ENCODE measurements at places on chromosomes 2 and 18.

DNA sequence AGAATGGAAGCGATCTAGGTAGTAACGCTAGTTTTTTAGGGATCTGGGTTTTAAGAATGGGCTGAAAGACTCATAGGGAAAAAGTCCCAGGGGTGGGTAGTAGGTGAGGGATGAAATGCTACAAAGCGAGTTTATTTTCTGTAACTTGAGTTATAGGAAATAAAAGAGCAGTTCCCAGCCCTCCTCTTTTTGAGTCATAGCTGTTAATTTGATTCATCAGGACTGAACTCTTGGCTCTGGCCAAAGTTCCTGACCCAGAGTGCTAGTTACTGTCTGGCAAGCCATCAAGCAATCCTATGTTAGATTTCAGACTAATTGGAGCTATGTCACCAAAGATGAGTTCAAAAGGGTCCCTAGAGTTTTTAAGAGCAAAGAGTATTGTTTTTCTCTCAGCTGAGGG lies 17.4 kb upstream of the NOSTRIN start:
- DNase-seq = no peak

- DNase-seq = no peak
These were observed 393.5 kb downstream of the RAD51AP2 start for GRCh38 chr2:17124575-17125318.

GRCh38 chr2:168841445-168841844 lies 39.0 kb downstream of the NOSTRIN start:
- DNase-seq = no peak

DNA sequence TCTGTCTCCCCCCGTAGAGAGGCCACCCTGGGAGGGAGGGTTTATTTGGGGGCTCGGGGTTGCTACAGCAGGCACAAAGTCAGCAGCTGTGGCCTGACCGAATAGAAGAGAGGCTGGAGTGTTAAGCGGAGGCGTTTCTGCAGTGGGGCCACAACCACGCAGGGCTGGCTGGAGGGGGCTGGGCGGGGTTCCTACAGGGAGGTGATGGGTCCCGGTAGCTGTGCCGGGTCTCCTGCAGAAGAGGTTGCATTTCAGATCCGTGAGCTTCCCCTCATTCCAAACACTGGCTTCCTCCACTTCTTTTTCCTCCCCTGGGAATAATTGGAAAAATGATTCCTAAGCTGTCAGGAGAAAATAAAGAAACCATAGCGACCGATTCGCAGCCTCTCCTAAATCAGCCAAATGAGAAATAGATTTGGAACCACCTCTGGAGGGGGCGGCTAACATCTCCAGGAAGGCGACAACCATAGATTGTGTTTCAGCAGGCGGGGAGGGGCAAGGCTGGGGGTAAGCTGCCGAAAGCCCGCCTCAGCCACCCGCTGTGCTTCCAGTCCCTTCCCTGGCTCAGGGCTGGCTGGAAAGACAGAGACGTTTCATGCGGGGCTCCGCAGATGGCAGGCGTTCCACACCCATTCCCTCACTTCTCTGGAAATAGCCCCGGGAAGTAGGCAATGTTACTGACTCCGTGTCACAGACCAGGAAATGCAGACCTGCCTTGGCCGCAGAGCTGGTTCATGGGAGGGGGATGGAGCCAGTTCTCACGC lies 85.6 kb upstream of the TAF1B start:
- DNase-seq = peak; percentile 71

DNA sequence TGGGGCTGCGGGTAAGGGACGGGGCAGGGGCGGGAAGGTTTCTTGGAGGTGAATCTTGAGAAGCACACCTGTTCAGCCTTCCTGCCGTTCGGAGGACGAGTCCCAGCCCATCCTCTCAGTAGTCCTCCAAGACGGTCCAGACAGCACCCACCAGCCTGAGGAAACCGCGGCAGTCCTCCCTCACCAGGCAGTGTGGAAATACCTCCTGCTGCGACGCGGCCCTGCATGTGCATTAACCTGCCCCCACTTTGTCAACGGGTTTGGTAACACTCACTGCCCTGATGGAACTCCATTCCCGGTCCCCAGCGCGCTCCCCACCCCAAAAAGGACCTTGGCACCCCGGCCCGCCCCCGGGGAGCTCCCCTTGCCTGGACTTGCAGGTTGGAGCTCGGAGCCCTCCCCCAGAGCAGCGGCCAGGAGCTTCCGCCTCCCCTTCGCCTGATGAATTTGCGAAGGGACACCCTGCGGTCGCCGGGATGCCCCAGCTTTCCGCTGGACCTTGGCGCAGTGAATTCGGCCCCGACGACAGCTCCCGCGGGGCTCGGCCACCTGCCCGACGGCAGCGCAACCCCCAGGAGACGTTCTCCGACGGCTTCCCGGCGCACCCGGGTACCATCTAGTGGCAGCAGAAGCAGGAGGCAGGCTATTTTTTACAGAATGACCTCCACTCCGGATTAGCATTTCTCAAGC lies 31.5 kb downstream of the ACVR1C start:
- DNase-seq = peak; percentile 30

- no peak for DNase-seq
These were observed 93.3 kb downstream of the COL5A2 start for GRCh38 chr2:189086250-189086649.

- DNase-seq = no peak
These were observed 138.9 kb upstream of the DCC start for GRCh38 chr18:52200921-52201663.

GRCh38 chr2:120855855-120856405 lies 120.3 kb downstream of the GLI2 start:
- DNase-seq = no peak

DNA sequence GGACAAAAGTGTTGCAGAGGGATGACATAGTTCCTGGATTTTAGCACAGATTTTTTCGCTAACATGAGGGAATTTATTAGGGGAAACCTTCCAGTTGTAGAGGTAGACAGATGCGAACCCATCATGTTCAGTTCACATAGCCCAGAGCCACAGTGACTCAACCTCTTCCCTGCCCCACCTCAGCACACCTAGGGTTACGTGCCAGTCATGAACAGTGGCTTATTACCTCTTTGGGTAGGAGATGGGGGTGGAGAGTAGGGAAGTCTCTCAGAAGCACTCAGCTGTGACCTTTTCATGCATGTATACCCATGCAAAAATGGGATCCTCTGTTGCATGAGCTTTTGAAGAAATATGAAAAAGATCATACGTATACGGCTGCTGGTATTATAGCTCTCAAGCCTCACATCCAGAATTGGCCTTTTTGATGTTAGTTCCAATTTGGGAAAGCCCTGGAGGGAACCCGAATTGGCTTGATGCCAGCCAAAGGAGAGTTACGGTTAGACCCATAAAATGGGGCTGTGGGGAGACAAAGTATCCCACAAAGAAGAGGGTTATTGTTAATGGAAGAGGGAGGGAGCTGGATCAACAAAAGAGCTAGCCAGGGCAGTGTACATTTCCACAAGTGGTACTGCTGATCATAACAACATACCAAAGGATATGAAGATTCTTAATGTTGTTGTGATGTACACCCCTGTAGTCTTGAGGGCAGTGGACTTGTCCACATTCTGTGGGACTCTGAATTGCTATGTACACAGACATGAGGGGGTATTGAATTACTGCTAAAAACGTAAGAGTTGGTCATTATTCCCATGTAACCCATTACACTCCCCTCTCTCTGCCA lies 4.9 kb downstream of the TANC1 start:
- peak; percentile 48 for DNase-seq

DNA sequence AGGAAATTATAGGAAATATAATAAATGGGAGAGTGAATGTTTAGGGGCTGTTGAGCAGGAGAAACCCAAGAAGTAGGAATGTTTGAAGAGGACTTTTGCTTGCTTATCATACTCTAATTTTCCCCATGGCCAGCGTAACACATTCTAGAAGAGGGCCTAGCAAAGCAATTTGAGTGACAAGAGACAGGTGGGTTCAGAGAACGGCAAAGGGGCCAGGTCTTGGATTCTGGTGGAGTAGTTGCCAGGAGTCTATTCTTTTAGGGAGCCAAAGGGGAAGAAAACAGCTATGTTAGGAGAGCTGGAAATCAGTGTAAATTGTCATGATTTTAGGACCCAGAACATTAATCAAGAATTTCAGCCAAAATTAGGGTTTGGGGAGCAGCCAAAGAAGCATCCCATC lies 96.5 kb downstream of the COL5A2 start:
- no peak for DNase-seq

GRCh38 chr2:201668402-201668910 lies 25.2 kb upstream of the TMEM237 start:
- no peak for DNase-seq

DNA sequence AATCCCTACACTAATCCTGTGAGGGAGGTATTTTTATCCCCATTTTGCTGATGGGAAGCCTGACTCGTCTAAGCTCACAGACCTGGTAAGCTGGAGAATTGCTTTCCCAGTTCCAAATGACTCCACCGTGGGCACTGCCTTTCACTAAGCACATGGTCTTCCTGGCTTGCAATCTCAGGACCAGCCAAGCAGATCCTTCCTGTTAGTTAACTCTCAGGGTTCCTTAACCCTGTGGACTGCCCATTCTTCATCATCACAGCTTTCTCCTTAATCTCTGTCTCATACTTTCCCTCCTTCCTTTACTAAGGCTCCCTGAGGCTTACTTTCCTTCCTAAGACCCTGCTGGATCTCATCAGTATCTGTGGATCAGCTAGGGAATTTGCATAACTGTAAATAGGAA lies 122.2 kb upstream of the ZEB2 start:
- no peak for DNase-seq

Measured in fibroblast of skin of back (primary cell).